ENCODE measurements at places on chromosomes 7 and 10. TPM values are rescaled to one million over a fixed set of nuclear protein-coding genes. Genes with fewer than 3 reads are reported as not detected.

- ATAC-seq = no peak
These were observed 392.7 kb upstream of the NFE2L3 start for GRCh38 chr7:25759286-25759685.

DNA sequence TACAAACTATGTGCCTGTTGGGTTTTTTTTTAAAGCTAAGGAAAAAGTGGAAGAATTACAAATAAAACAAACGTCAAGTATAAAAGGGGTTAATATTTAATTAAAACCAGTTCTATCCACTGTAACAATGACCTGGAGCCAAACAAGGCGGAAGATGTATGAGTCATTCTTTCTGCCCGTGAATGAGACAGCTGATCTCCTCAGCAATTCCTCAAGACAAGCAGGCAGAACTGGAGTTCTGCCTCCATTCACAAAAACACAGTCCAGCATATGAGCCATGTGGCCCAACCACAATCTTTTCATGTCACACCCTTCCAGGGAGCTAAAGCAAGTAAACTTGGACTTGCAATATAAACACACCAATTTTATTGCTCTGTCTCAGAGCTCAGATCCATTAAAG is 8.4 kb downstream of the ETV1 start:
- ATAC-seq = no peak

- no peak for ATAC-seq
These were observed 192.2 kb downstream of the CUX1 start for GRCh38 chr7:102009628-102010027.

- no peak for ATAC-seq
These were observed 710.8 kb downstream of the MAGI2 start for GRCh38 chr7:78742694-78743093.

DNA sequence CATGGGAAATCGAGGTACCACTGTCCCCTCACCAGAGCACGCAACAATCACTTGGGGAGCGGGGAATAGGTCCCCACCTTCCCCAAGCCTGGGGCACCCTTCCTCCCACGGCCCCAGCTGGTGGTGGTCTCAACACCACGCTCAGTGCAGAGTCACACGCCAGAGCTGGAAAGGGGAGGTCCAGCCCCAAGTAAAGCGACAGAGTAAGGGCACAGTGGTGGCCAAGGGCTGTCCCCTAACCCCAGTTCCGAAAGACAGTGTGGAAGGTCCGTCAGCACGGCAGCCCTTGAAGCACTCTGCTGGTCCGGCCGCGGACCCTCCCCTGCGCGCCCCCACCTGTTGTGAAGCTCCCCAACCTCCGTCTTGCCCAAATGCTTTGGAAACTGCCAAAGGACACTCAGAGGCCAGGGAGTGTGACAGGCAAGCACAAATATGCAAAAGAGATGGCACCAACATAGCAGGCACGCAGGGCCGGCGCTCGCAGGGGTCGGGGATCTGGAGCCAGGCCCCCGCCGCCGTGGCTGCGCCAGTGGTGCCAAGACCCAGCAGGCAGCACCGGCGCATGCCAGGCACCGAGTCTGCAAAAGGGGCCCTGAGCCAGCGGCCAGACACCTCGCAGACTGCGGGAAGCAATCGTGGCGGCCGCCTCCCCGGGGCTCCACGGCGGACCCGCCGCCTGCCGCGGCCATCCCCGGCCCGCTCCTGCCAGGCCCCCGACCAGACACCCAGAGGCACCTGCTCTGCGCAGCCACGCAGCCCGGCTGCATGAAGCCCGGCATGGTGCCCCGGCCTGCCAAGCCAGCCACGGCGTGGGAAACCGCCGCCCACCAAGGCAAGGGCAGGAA is 51.6 kb upstream of the SRRM3 start:
- no peak for ATAC-seq

DNA sequence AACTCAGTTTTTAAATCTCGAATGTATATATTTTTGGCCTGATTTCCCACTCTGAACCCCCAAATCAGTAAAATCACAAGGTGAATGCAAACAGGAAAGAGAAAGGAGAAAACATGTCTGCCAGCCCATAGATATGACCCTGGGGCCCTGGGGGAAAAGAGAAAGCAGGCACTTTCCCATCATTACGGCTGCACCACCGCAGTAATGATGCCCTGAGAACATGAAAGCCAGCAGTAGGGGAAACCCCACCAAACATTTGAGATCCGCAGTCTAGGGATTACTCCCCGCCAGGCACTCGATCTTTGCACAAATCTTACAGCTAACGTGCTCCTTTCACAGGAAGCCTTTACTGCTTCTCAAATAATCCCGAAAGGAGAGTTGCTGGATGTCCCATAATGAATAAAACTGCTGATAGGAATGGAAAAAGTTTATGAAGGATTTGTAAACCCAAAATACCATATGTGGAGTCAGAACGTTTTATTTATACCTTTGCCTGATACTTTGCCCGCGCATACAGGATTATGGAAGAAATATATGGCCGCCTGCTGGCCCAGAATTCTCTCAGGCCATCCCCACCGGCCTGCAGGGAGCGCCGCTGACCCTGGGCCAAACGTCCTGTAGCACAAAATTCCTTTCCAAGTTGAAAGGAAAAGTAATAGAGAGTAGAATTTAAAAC is 180.0 kb upstream of the INHBA start:
- peak; percentile 42 for ATAC-seq

DNA sequence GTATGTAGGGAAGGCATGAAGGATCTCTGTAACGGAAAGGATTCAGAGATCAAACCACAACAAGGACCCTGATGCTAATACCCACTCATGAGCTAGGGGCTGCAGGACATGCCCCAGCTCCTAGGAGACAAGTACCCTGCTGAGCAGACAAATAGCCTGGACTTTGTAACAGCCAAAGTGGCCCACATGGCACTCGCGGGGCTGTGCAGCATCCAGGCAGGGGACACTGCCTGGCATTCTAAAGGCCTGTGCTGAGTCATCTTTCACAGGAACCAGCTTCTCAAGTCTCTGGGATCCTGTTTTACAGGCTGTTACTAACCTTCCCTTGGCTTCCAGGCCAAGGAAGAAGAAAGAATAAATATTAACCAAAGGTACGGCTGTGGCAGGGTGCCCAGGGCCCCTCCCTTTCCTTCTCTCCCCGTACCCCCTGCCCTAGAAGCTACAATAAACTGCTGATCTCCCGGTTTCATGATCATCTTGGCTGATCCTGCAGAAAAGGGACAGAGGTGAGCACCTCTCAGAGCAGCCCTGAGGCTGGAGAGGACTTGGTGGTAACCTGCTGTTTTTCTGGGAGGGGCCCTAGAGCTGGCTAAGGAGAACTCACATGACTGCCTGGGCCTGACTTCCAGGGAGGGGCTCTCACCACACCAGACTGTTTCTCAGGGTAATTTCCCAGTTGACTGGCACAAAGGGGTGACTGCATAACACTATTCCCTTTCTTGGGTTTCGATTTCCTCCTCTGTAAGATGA is 4.2 kb upstream of the RPEL1 start:
- ATAC-seq = no peak

DNA sequence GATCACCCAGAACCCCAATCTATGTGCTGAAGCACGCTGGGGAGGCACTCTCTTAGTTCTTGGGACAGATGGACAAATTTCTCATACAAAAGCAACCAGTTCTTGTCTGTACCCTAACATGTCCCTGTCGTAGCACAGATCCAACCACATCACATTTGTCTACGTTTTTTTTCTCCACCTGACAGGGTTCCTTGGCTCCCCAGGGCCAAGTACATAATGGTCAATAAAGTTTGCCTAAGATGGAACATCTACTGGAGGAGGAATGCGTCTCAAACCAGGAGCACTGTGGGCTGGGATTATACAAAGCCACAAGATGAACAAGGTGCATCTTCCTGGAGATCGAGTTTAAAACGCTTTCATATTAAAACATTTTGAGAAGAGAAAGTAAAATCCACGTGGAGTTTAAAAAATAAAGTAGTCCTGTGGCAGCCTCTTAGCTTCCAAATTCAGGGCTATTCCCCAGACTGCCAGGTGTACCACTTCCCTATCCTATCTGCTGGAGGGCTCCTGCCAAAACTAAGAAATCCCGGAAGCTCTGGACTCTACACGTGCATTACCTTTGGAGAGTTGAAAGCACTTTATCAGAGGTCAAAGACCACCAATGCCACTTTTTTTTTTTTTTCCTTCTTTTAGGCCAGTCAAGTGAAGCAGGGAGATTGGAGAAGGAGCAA is 1.4 kb downstream of the TMEM243 start:
- no peak for ATAC-seq

- ATAC-seq = no peak
These were observed 190.3 kb upstream of the ETV1 start for GRCh38 chr7:14179781-14180180.

- no peak for ATAC-seq
These were observed 113.2 kb downstream of the CDK6 start for GRCh38 chr7:92723205-92723604.

GRCh38 chr10:79397575-79398303 is 47.7 kb downstream of the ZCCHC24 start:
- ATAC-seq = no peak

Gene NUTM2B
- total RNA-seq = 0.45 TPM

Gene GPR85
- total RNA-seq = not detected

Gene ASB15
- total RNA-seq = not detected
